ENCODE measurements at places on chromosomes 7 and 10.

DNA sequence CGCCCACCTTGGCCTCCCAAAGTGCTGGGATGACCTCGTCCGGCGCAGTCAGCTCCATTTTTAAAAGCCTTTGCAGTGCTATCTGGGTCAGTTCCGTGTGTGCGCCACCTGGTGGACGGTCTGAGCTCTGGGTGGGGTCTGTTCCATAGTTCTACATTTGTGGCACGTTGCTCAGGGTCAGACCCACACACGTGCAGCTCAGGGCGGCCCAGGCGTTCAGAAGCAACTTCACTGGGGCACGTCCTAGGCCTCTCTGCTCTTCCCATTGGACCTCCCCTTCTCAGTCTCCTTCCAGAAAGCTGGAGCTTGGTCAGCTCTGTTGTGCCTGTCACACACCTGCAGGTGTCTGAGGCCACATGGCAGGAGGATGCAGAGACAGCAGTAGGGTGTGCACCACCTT is 137.9 kb downstream of the DNAJB6 start:
- DNase-seq: no peak

DNA sequence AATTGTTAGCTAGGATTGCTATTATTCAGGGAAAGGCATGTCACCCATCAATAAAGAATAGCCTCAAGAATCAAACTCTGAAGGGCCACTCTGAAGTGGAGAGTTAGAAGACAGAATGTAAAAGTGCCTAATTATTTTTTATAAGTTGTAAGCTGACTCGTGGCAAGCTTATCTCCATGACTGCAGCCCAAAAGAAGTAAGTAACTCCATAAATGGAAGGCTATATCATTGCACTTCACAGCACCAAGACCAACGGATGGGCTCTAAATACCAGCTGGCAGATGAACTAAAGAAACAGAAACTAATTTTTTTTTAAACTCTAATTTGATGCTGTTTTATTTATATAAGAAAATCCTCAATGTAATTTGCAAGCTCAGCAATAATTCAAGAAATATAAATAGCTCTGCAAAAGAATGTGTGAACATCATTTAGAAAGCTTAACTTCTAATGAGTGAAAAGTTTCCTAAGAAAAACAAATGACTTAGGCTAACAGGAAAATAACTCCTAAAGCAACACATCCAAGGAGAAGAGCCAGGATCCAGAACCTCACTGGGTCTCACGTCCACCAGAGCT is 165.5 kb downstream of the SNX13 start:
- DNase-seq: no peak

DNA sequence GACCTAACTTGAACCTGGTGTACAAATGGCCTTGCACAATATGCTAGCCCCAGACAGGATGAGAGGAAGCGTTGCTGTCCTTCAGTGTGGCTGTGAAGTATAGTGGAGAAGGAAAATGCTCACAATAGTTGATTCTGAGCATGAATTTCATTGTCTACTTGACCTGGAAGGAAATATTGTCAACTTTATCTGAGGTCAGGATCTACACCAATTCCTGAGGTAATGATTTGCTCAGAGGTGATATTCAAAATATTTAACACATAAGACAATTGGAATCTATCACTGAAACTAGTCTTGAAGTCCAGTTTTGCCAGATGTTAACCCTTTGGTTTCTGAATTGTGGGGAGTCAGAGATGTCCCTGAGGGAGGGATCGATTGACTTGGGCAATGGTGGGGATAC is 20.9 kb upstream of the ICA1 start:
- DNase-seq: no peak

- DNase-seq: no peak
Measured at GRCh38 chr10:78362406-78363022, 328.9 kb downstream of the RPS24 start.

DNA sequence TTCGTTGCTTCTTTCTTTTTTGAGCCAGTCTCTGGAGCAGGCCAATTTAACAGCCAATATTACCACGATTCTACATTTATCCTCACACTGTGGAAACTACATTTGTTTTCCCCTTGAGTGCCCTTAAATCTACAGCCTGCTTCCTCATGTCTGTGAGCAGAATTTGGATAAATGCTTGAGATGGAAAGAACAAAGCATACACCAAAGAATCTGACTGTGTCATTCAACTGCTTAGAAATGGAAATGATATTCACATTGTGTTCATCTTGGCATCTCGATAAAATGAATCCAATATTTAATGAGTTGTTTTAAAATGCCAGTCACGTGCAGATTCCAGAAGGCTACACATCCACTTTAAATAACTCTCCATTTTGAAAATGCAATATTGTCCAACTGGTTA is 41.0 kb upstream of the GSDME start:
- no peak for DNase-seq

GRCh38 chr10:102399217-102400021 is 3.9 kb downstream of the NFKB2 start:
- peak; percentile 86 for DNase-seq

DNA sequence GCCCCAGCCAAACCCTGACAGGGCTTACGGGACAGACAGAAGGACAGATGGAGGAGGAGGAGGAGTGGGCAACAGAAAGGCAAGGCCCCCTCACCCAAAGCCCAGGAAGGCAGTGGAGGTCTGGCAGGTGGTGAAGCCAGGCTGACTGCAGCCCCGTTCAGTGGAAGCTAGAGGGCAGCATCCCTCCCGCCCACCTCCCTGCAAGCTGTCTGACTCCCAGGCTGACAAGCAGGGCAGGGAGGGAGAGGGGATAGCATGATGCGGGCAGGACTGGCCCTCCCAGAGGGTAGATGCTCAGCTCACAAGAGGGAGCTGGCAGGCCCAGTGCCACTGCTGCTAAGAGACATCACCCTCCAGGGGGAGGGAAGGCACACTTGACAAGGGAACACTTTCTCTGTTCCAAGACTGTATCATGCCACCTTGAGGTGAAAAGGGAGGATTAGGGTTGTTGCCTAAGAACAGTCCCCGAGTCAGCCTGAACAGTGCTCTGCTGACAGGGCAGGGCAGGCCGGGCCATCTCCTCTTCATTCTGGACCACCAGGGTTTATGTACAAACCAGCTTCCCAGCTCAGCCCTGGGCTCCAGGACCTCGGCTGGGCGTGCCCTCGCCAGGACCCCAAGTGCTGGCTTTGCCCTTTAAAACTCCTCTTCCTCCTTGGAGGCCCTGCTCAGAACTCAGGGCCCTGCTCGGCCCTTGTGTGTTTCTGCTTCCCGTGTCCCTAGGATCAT is 61.8 kb downstream of the RASGEF1A start:
- DNase-seq: peak; percentile 30

- DNase-seq: no peak
Measured at GRCh38 chr10:78744491-78745090, 324.2 kb upstream of the ZMIZ1 start.

- DNase-seq: no peak
Measured at GRCh38 chr10:62185919-62186692, 82.5 kb downstream of the RTKN2 start.

DNA sequence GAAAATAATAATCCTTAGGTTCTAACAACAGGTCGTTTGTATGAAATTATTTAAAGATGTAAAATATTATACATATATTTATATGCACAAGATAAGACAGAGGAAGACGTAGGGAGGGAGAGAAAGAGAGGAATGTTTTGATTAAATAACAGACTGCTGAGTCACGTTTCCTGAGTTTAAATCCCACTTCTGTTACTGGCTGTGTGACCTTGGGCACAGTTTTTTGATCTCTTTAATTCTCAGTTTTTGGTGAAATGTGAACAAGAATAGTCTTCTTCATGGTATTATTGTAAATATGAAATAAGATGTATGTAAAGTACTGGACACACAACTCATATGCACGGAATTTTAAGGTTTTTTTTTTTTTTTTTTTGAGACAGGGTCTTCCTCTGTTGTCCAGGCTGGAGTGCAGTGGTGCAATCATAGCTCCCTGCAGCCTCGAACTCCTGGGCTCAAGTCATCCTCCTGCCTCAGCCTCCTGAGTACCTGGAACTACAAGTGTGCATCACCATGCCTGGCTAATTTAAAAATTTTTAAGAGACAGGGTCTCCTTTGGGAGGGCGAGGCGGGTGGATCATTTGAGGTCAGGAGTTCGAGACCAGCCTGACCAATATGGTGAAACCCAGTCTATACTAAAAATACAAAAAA is 42.6 kb downstream of the BAMBI start:
- no peak for DNase-seq

DNA sequence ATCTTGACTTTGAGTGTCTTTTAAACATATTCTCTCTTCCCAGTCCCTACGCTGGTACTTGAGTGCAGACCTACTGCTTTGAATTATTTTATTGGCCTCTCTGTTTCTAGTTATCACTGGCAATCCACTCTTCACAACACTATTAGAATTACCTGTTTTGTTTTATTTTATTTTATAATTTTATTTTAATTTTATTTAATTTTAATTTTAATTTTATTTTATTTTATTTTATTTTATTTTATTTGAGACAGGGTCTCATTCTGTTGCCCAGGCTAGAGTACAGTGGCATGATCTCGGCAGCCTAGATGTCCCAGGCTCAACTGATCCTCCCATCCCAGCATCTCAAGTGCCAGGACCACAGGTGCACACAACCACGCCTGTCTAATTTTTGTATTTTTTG is 6.8 kb downstream of the STK17A start:
- no peak for DNase-seq

GRCh38 chr7:33742999-33743587 is 162.2 kb upstream of the BMPER start:
- no peak for DNase-seq
